ENCODE measurements at places on chromosomes 7 and 10.

DNA sequence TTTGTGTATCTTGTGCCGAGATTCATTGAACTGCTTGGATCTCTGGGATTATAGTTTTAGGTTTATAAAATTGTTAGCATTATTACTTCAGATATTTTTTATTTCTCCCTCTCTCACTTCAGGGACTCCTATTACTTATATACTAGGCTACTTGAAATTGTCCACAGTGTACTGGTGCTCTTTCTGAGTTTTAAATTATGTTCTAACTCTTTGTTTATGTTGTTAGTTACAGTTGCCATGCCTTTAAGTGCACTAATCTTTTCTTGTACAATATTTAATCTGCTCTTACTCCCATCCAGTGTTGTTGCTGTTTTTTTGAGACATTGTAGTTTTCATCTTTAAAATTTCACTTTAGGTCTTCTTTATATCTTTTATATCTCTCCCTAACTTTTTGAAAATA, 13.1 kb downstream of the PLEKHS1 start:
- no peak for DNase-seq

DNA sequence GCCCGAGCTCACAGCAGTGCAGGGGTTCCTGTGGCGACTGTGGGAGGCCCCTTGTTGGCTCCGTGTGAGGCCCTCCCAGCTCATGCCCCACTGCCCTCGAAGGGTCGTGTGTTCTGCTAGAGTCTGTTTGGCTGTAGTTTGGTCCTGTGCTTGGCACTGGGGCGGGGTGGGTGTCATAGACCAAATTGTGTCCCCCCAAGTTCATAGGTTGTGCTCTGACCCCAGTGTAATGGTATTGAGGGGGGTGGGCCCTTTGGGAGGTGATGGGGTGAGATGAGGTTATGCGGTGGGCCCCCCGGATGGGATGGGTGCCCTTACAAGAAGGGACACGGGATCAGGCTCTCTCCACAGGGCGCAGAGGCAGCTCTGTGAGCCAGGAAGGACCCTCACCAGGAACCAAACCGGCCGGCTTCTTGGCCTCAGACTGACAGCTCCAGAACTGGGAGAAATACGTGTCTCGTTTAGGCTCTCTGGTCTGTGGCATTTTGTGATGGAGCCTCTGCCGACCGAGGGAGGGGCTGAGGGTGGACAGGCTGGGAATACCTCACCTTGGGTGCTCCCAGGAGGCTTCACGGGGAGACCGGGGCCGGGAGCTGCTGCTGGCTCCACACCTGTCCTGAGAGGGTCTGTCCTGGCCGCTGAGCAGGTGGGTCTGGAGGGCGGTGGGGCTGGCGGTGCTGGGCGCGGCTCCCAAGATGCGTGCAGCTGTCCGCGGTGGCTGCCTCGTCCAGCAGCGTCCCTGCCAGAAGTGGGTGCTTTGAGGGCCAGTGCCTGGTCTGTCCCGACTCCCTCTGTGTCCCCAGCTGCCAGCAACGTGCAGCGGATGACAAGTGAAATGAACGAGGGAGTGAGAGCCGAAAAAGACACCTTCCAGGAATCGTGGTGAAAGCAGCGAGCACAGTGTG, 89.4 kb downstream of the INPP5A start:
- no peak for DNase-seq

GRCh38 chr7:107014387-107015023, 30.0 kb upstream of the PRKAR2B start:
- no peak for DNase-seq

- no peak for DNase-seq
Measured at GRCh38 chr7:47744883-47745282, 163.0 kb upstream of the TNS3 start.

DNA sequence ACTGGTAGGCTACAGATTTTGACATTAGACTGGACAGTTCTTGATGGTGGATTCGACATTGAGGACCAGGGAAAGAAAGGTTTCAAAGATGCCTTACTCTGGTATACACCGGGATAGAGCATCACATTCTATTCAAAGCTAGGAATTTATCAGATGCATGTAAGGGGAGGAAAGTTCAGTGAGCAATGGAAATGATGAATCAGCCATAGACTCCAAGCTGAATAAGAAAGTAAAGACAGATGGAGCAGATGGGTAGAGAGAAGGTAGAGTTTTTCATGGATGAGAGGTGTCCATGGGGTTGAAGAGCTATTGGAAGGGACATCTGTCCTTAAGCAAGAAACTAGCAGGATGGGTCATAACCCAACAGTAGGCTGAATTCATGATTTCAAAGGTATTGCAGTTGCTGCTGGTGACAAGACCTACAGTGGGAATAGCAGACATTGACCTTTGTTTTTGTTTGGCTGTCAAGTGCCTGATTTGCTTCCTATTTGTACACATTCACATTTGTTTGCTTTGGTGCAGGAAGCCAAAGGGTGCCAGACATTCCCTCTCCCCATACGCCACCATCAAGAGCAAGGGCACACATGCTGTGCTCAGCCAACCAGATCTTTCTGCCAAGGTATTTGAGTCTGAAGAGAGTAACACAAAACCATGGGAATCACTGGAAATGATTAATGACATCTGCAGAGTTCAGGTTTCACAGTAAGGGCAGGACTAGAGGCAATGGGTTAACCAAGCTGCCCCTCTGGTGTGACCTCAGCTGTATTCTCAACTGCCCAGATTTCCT, 8.6 kb upstream of the CACUL1 start:
- no peak for DNase-seq

DNA sequence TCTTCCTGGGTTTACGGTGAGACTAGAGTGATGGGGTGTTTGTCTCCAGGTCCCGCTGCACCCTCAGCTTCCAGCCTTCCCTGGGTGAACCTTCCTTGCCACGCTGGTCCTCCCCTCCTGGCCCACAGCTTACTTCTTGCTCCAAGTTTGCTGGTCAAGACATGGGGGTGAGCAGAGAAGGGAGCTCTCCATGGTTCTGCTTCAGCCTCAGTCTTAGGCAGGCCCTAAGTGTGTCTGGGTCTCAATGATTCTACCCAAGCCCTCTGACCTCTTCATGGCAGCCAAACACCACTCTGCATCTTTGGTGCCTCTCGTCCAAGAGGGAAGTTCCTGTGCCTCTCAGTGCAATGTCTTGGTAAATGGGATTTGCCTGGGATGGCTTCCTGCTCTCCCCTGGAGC, 356.5 kb upstream of the KLF6 start:
- DNase-seq: no peak

All from stimulated activated CD8-positive, alpha-beta memory T cell treated with anti-CD3 and anti-CD28 coated beads, Interleukin-2, amount 100 ng/mL, for 48 hours (primary cell).